Activated T-helper 2 cell treated with anti-CD3 and anti-CD28 coated beads, Interferon-gamma antibody, Interleukin-2, Interleukin-4, amounts not matched to agents 10 μg/mL and 5 μg/mL and 100 μg/mL, durations not matched to agents 14 hours and 24 hours and 36 hours (primary cell): ENCODE measurements at places on chromosomes 1 and 21. TPM values are rescaled to one million over a fixed set of nuclear protein-coding genes. Genes with fewer than 3 reads are reported as not detected.

The AIRE gene
- total RNA-seq = not detected in 2 replicates

The PAX7 gene
- not detected in 2 replicates for total RNA-seq

The TOE1 gene
- 26.3 and 29.3 TPM in 2 replicates for total RNA-seq

The PRKAA2 gene
- not detected in 2 replicates for total RNA-seq

The CYP2J2 gene
- 0.11 and 0.16 TPM in 2 replicates for total RNA-seq

The RPTN gene
- not detected in 2 replicates for total RNA-seq

The CR1L gene
- not detected in 2 replicates for total RNA-seq

The MFSD2A gene
- 43.3 and 47.8 TPM in 2 replicates for total RNA-seq

The ECM1 gene
- 1.6 and 1.8 TPM in 2 replicates for total RNA-seq

The IL22RA1 gene
- not detected in 2 replicates for total RNA-seq

The LCE1B gene
- total RNA-seq = not detected in 2 replicates

The OR2L8 gene
- total RNA-seq = 0.21 TPM in 2 replicates

The DIO1 gene
- not detected in 2 replicates for total RNA-seq

The CEP85 gene
- 39.6 and 39.8 TPM in 2 replicates for total RNA-seq

The KRTAP11-1 gene
- total RNA-seq = not detected in 2 replicates

The ZNF697 gene
- 12.6 and 13.0 TPM in 2 replicates for total RNA-seq

The CYP4A11 gene
- total RNA-seq = not detected in 2 replicates

The LCA5L gene
- total RNA-seq = 0.32 TPM in 1 of 2 replicates, not detected in the other

The AMY1B gene
- not detected in 2 replicates for total RNA-seq

The BEND5 gene
- total RNA-seq = 10.2 and 13.1 TPM in 2 replicates

The MANEAL gene
- 0.94 and 1.1 TPM in 2 replicates for total RNA-seq

The GSTM3 gene
- 11.2 and 13.6 TPM in 2 replicates for total RNA-seq

The PHLDA3 gene
- total RNA-seq = 8.8 and 9.2 TPM in 2 replicates

The RUNX3 gene
- 129 and 135 TPM in 2 replicates for total RNA-seq

The TMEM234 gene
- 10.7 and 12.1 TPM in 2 replicates for total RNA-seq

The NTMT2 gene
- not detected in 2 replicates for total RNA-seq

The OPRD1 gene
- not detected in 2 replicates for total RNA-seq

The IGSF21 gene
- total RNA-seq = not detected in 2 replicates

The KCNT2 gene
- total RNA-seq = not detected in 2 replicates

The EFNA3 gene
- total RNA-seq = 6.0 and 7.1 TPM in 2 replicates

The RIPPLY3 gene
- total RNA-seq = 0.21 TPM in 1 of 2 replicates, not detected in the other

The S100A12 gene
- total RNA-seq = not detected in 2 replicates

The PGLYRP4 gene
- total RNA-seq = not detected in 2 replicates

The IL12RB2 gene
- 108 TPM in 2 replicates for total RNA-seq

The CFHR5 gene
- total RNA-seq = not detected in 2 replicates

The PTPN22 gene
- total RNA-seq = 57.8 and 58.8 TPM in 2 replicates

The COP1 gene
- total RNA-seq = 47.5 and 52.9 TPM in 2 replicates

The AGMAT gene
- total RNA-seq = 30.1 and 32.5 TPM in 2 replicates

The SPRR2F gene
- total RNA-seq = not detected in 2 replicates

The LEPR gene
- total RNA-seq = 2.0 and 2.4 TPM in 2 replicates

The ZBTB37 gene
- 8.7 and 8.8 TPM in 2 replicates for total RNA-seq

The FCRL2 gene
- total RNA-seq = not detected in 2 replicates

The TDRKH gene
- 18.2 and 18.4 TPM in 2 replicates for total RNA-seq

The RRP1B gene
- total RNA-seq = 63.5 and 66.2 TPM in 2 replicates

The LMX1A gene
- not detected in 2 replicates for total RNA-seq

The TBX15 gene
- not detected in 2 replicates for total RNA-seq

The MNDA gene
- total RNA-seq = not detected in 2 replicates
